NCI-H2081 (cell line): ENCODE measurements at places on chromosomes 2 and 18.

GRCh38 chr2:2641541-2642410 is 310.7 kb upstream of the MYT1L start:
- no peak for DNase-seq

GRCh38 chr2:218286570-218287459 is 5.5 kb downstream of the TMBIM1 start:
- DNase-seq = no peak

- DNase-seq = no peak
Observed at GRCh38 chr18:51442012-51442411, 244.5 kb upstream of the MEX3C start.

GRCh38 chr2:65818873-65819451 is 386.6 kb upstream of the SPRED2 start:
- no peak for DNase-seq

DNA sequence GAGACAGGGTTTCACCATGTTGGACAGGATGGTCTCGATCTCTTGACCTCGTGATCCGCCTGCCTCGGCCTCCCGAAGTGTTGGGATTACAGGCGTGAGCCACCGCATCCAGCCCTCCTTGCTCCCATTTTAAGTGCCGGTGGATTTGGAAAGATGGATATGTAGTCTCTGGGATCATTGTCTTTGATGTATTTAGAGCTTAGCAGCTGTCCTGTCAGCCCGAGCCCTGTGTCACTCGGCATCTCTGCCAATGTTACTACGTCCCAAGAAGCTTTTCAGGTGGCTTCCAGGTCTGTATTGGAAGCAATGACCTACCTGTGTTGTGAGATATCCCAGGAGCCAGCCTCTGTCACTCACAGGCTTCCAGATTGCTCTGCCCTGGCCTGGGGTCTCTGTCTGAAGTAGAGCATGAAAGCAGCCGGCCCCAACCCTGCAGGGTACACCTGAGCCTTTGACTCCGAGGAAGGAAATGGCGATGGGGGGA is 35.3 kb downstream of the MAP4K4 start:
- DNase-seq = no peak

DNA sequence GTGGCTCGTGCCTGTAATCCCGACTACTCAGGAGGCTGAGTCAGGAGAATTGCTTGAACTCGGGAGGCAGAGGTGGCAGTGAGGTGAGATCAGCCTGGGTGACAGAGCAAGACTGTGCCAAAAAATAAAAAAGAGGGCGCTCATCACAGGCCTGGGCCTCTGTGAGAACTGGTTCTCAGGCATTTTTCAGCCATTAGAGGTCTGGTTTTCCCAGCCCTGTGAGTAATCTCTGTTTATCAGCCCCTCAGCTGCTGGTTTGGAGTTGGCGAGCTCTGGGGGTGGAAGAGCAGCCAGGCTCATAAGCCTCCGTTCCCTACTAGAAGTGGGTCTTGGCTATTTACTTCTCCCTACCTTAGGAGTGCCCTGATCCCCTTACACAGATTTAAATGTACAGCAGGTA is 53.1 kb downstream of the CHRNA1 start:
- DNase-seq = no peak

GRCh38 chr2:26702025-26702424 is 9.5 kb downstream of the KCNK3 start:
- no peak for DNase-seq

DNA sequence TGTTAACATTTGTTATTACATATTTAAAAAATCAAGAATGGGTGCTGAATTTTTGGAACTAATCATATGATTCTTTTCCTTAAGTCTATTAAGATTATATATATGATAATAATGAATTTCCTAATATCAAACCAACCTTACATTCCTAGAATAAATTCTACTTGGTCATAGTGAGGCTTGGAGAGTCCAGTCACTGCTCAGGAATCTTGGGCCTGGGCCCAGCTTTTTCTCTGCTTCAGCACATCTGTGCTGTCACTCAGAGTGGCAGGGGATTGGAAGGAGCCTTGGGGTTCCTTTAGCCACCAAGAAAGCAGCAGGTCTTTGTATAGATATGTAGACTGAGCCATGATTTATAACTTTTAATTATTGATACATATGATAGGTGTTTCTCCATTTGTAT is 19.9 kb upstream of the ZAP70 start:
- no peak for DNase-seq

DNA sequence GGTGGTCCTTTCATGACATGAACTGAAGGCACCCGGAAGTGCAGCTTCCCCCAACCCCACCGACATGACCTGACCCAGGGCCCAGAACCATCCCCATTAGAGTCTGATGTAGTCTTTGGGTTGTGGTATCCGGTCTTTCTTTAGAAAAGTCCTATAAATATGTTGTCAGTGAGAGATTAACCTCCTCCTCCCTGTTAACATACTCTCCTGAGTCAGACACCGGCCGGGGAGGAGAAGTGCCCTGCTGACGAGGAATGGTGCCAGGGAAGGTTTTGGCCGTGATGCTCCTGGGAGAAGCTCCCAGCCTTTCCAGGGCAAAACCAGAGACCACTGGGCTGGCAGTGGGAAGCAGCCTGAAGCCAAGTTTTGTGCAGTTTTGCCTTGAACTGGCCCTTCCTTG is 109.0 kb downstream of the LAMA3 start:
- no peak for DNase-seq

GRCh38 chr18:24530630-24531111 is 70.2 kb downstream of the HRH4 start:
- no peak for DNase-seq

DNA sequence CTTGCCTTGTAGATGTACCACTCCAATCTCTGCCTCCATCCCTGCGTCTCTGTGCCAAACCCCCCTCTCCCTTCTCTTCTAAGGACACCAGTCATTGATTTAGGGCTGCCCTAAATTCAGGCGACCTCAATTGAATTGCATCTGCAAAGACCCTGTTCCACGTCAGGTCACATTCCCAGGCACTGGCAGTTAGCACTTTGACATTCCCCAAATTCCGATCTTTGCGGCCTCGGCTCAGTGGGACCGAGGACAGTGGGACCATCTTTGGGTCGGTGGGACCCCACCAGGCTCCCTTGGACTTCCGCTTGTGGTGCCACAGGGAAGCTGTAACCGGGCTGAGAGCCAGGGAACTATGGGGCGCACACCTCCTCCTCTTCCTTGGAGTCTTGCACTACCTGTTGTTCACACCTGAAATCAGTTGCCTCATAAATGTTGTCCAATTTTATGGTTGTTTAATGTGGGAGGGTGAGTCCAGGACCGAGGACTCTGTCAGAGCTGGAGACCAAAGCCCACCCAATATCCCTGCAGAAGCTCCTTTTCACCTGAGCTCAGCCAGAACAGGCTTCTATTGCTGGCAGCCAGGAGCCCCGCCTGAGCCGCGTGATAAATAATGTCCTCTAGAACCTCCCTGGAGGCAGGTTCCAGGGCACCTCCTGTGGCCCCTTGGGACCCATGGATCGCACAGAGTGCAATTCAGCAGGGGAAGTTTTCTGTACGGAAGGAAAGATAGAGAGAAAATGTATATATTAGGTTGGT is 271.6 kb downstream of the EIPR1 start:
- DNase-seq = no peak

GRCh38 chr2:30684996-30685395 is 122.2 kb downstream of the CAPN13 start:
- no peak for DNase-seq

GRCh38 chr2:96267159-96267971 is 1.3 kb downstream of the CIAO1 start:
- DNase-seq = peak; percentile 12

DNA sequence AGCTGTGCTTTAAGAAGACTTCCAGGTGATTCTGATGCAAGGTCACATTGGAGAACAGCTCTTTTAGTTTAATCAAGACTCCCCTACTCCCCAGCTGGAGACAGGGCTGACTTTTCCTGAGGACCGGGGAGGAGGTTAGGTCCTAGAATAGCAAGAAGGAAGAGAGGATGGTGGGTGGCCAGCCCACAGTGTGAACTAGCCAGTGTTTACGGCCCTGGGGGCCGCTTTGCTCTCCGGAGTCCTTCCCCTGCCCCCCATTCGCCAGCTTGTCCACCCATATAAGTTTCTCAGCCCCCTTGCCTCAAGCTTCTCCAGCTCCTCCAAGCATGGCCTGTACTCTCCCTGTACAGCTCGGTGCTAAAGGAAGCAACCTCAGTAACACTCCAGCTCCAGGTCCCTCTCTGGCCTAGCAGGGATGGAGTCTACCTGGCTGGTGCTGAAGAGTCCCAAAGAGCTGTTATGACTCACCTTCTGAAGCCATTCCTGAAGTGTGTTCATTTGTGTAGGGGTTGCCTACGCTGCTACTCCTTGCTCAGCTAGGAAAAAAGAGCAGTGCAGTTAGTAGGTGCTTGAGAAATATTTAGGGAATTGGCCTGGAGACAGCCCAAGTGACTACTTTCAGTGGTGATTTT is 7.9 kb downstream of the INPP4A start:
- no peak for DNase-seq

- no peak for DNase-seq
Observed at GRCh38 chr2:102251042-102251848, 60.1 kb upstream of the IL1RL1 start.

DNA sequence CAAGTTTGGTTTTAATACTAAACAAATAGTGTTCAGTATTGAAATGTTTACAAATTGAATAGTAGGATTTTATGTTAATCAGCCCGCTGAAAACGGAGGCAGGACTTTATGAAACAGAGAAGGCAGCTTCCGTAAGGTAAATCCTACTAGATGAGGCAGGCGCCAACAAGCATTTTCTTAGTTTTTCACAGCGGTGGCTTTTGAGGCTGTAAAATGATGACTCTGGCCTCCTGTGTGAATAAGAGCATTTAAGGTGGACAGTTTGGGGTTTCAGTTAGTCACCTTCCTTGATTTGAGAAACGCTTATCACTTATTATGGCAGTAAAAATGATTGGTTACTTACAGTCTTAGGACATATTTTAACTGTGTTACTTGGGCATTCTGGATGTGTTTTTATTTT is 212.9 kb downstream of the PTGR3 start:
- peak; percentile 25 for DNase-seq

- DNase-seq = no peak
Observed at GRCh38 chr18:42165922-42166513, 211.0 kb downstream of the PIK3C3 start.

- no peak for DNase-seq
Observed at GRCh38 chr2:228599297-228599696, 417.8 kb upstream of the SPHKAP start.

DNA sequence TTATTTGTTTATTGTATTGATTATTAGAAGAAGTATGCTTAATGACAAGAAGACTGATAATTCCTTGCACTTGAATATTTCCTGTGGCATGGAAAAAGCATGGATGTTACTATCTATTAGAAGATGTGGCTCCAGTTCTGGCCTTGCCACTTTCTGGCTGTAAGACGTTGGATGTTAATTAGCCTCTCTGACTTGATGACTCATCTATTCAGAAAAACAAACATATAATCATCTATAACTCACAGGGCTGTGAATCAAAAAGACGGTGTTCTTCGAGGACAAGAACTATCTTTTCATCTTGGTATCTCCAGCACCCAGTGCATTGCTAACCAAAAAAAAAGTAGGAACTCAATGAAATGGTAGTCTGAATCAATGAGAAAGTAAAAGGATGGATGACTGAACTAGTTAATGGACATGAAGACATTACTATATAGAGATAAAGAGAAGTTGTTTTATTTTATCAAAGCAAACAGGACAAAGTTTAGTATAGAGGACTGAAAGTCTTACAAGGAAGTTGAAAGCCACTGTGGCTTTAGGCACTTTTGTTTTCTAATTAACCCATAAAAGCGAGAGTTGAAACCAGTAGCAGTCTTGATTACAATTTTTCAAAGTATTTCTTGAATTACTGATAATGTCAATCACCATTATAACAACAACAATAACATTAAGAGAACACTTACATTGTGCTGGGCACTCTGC is 145.3 kb downstream of the RND3 start:
- DNase-seq = no peak

- DNase-seq = no peak
Observed at GRCh38 chr2:238919307-238919706, 71.4 kb downstream of the TWIST2 start.

DNA sequence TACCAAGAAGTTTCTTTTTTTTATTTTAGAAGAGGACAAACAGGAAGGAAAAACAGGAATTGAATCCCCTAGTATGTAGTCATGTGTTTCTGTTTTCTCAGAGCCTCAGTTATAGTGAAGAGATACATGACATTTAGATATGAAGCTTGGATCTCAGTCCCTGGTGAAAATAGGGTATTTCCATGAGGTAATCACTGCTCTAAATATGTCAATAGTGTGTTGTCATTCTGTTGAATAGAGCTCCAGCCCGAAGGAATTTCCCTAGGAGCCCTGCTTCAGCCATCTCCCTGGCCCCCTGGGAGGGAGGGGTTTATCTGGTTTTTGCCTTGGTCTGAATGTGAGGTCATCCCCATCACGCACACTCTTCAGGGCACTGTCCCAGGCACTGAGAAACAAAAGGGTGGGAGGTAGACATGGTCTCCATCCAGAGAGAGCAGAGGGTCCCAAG is 47.1 kb upstream of the REL start:
- no peak for DNase-seq

GRCh38 chr2:80326214-80326613 is 21.7 kb upstream of the LRRTM1 start:
- peak; percentile 54 for DNase-seq

DNA sequence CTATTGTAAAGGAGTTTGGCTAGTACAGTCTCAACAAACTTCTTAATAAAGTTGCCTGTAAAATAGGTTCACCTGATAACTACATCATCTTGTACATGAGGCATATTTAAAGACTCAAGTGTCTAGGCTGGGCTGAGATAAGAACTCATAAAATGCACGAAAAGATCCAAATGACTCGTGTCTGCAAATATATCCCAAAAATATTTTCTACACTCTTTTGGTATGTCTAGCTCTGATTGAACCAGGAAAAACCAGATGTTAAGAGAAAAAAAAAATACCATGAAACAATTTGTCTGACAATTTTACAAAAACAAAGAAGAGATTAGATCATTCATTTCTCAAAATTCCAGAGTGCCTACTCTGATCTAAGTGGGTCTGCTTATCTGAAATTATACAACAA is 166.9 kb upstream of the OSR1 start:
- DNase-seq = no peak

DNA sequence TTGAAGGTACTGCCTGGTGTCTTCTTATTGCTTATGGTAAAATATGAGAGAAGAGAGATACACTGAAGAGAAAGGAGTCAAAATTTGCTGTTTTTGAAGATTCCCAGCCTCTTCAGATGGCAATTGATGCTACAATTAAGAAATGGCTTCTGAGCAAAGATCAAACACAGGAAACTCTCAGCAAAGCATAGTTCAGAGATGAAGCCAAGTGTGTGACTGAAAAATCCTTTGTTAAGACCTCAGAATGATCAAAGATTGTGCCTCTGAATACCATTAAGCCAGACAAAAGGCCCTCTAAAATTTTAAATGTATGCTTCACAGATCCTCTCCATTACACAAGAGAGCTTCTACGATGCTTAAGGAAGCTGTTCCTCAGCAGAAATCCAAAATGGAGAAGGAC is 216.3 kb downstream of the UXS1 start:
- no peak for DNase-seq
